Activated T-cell treated with anti-CD3 and anti-CD28 coated beads, Interleukin-2, amount 50 U/mL, for 4 hours (primary cell): ENCODE measurements at places on chromosomes 6 and 20. TPM values are rescaled to one million over a fixed set of nuclear protein-coding genes. Genes with fewer than 3 reads are reported as not detected.

- DNase-seq, result no peak
Measured at GRCh38 chr6:136677344-136677743, 114.9 kb downstream of the MAP3K5 start.

- no peak for DNase-seq
Measured at GRCh38 chr6:29750709-29751108, 27.5 kb downstream of the HLA-F start.

DNA sequence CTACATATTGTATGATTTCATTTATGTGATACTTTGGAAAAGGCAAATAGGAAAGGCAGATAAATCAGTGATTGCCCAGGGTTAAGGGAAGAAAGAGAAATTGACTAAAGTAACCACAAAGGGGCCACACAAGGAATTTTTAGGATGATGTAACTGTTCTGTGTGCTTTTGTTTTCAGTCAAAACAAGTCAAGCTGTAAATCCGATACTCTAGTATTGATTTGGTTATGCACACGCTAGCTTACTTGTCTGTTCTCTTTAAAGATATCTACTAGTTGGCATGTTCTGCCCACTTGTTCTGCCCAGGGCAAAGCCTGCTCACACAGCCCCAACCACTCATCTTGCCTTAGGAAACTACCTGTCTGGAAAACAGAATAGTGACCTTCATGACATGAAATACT, 6.4 kb downstream of the FBXL4 start:
- no peak for DNase-seq

- DNase-seq, result no peak
Measured at GRCh38 chr6:157708933-157709332, 114.1 kb upstream of the SNX9 start.

DNA sequence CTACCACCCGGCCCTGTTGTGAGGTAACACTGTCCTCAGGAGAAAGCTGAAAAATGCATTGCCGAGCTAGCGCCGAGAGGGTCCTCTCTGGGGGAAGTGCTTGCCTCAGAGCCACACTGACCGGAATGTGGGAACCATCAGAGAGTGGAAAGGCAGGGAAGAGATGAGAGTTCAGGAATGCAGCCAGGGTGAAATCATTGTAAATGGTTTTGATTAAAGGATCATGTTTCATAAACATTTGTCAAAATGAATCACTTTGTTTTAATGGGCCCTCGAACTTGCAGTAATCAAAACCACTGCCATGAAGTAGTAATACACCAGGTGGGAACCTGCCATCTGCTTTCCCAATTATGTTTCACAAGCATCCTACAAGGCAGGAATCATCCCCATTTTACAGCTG, 16.9 kb upstream of the IL17F start:
- DNase-seq, result no peak

DNA sequence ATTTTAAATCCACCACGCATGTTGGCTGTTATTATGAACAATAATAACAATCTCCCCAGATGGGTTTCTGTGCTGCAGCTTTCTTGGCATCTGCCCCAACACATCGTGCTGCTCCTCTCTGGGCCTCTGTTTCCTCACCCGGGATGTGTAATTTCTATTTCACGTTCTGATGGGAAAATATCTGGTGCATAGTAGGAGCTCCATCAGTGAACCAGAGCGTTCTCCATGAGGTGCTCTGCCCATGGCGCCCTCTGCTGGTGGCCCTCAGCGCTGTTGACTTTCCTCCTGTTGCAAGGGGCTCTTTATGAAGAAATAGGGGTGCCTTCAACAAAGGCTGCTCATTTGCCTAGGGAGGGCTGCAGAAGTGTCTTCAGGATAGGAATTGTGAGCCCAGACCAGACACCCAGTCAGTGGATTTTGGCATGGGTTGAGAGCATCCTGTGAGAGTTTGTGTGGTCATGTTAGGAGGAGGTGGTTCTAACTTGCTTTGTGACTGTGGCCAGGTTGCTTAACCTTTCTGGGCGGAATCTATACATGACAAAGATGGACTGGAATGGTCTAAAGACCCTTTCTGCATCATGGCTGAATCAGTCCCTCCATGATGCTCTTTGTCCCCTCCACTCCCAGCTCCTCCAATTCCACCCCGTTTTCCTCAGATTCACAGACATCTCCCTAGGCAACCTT, 8.1 kb downstream of the SCRT2 start:
- peak; percentile 57 for DNase-seq

GRCh38 chr20:22001886-22002285, 296.4 kb downstream of the PAX1 start:
- DNase-seq, result no peak

DNA sequence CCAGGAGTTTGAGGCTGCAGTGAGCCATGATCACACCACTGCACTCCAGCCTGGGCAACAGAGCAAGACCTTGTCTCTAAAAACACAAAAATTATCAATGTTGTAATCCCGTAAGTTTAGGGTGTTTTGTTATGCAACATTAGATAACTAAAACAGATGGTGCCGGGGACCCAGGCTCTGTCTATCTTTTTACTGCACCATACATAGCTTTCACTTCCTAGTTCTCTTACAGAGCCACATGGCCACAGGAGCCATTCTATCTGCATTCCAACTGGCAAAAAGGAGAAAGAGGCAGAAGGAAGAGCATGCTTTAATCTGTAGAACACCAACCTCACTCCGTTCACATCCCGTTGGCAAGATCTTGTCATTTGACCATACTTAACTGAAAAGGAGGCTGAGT, 5.4 kb upstream of the TCF15 start:
- DNase-seq, result no peak

GRCh38 chr20:58889334-58889760, 36.8 kb downstream of the GNAS start:
- DNase-seq, result no peak

DNA sequence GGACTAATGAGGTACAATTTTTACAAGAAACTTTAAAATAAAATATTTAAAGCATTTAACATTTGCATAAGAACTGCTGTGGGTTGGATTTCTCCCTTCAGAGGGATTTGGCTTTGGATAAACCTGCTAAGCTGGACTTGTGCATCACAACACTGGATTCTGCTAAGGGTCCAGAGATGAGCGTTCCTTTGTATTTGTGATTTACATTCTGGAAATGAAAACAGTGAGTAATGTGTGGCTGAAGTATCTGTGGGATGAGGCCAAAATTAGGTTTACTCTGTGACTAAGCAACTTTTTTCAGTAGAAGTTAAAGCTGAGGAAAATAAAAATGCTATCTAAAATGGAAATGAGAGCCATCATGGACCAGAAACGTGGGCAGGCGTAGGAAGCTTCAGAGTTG, 494.3 kb downstream of the EPM2A start:
- no peak for DNase-seq

- DNase-seq, result peak; percentile 96
Measured at GRCh38 chr6:43516697-43517504, at the start of the genes POLR1C and YIPF3. Gene POLR1C (plus strand): TSS chr6:43517089. CDS start chr6:43517110, 21 bp downstream. Gene YIPF3 (minus strand): TSS chr6:43516926. CDS start chr6:43516807, 119 bp downstream.

DNA sequence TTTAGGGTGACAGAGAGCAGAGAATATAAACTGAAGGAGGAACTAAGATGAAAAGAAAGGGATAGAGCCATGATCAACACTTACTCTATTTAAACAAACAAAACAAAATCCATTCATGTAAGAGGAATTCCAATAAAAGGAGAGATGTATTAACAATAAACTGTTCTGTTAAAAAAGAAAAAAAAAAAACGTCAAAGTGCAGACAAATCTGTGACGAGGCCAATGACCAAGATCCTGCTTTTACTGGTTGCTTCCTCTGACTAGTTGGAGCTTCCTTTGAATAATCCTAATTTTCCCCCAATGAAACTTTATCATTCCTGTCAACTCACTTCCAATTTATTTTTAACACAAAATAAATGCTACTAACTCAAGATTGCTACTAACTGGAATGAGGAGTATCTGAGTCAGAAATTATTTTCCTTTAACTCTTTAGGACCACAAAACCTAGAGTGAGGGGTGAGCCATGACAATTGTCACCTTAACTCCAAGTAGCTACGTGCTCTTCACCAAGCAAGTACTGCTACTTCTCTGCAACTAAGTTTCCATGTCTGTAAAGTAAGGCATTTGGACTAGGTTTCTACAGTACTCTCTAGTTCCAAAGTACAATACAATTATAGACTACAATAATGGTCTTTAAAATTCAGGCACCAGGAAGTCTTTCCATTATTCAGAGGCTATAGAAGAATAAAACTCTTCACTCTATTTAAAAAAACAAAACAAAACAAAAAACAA, 152.0 kb downstream of the PTPRK start:
- no peak for DNase-seq

DNA sequence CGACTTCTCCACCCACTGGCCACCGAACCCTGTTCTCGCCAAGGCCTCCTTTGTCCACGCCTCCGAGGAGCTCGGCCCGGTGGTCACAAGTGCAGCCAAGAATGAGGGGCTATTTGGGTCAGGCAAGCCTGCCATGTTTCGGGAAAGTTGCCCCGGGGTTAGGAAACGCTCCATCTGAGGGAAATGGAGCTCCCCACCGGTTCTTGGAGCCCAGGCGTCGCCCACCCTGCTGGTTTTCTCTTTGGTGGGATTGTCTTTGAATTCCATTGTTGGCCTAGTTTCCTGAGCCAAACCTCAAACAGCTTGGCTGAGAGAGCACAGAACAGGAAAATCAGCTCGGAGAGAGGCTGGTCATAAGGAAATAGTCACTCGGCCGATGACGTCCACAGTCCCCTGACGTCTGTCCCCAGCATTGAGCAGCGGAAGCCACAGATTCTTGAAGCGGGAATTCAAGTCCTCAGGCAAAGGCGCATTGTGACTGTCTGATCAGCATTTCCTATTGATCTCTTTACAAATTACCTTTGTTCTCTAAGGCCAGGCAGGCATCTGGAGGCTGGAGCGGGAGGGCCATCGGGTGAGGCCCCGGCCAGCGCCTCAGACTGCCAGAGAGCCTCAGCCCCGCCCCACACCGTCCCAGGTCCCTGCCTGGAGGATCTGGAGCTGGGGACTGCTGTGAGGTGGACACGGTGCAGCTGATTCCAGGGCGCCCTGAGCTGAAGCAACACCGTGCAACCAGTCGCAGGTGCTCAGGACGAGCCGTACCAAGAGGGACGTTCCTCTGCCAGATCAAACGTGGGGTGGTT, 138.6 kb downstream of the DLL1 start:
- DNase-seq, result no peak

DNA sequence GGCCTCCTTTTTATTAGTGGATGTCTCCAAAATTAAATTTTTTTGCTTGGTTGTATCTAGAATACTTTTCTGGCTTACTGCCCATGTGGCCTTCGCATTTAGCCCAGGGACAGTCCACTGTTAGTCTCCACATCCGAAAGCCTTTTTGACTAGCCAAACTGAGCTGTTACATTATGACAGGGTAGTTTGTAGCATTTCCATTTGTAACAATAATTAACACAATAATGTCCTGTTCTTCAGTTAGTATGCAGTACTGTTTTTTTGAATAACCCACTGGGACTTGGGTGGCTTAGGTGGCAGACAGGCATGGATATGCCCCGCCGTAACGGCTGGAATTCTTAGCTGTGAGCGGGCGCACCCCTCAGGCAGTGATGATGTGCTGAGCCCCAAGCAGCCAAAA, 12.7 kb upstream of the BTN3A2 start:
- no peak for DNase-seq

GRCh38 chr20:61322151-61322865, 70.2 kb downstream of the CDH4 start:
- no peak for DNase-seq

DNA sequence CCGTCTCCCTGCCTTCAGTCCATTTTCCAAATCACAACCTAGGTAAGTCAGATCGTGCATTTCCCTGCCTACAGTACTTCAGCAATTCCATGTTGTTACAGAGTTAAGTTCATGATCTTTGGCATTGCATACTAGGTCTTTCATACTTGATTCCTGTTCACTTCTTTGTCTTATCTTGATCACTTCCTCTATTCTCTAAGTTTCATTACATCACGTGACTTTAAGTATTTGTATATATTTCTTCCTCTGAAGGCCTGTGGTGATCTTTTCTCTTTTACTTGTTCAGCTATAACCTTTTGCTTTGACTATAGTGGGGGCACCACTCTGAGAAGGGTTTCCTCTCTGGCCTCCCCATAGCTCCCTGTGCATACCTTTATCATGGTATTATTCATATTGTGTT, 100.2 kb downstream of the TRMT11 start:
- DNase-seq, result no peak

DNA sequence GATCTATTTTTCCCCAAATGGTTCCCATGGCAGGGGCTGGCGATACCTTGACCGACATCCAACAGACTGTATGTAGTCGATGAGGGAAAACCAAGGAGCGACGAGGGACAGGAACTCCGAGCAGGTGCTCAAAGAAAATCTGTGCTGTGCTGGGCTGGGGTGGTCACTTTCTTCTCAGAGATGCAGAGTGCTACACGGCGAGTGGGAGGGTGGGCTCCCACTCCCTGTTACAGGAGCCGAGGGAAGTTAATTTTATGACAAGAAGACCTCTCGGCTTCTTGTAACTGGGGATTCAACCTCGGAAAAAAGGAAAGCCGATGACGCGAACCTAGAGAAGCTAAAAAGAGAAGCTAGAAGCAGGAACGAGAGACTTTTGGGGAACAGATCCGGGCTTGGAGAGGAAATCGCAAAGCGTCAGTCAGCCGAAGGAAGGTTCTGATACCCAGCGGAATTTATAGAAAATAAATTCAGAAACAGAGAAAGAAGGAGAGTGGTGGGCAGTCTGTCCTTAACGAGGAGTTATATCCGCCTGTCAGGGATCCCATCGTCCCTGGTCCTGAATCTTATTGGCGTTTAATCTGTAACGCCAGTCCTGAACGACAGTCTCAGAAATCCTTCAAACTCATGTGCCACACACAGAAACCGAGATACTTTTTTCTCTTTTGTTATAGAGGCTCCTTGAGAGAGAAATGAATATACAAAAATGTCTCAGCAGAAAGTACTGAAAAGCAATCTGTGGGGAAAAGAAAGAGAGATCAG, 84.6 kb upstream of the ZNF322 start:
- no peak for DNase-seq

- no peak for DNase-seq
Measured at GRCh38 chr6:136228814-136229213, 21.3 kb downstream of the MTFR2 start.

GRCh38 chr6:118945217-118945616, 10.3 kb upstream of the MCM9 start:
- no peak for DNase-seq

FARS2 gene
- 29.9 TPM for total RNA-seq

RIPPLY2 gene
- not detected for total RNA-seq

SEL1L2 gene
- not detected for total RNA-seq

PTCHD4 gene
- total RNA-seq, result not detected

ZNF184 gene
- 5.2 TPM for total RNA-seq

SH3BGRL2 gene
- total RNA-seq, result 0.51 TPM

RPS21 gene
- total RNA-seq, result 2,725 TPM

BACH2 gene
- 111 TPM for total RNA-seq

JPH2 gene
- not detected for total RNA-seq

PLCB1 gene
- total RNA-seq, result 2.8 TPM

MUC21 gene
- not detected for total RNA-seq

MOG gene
- total RNA-seq, result not detected

BPIFB1 gene
- not detected for total RNA-seq

CLDN20 gene
- total RNA-seq, result not detected

LAMA5 gene
- total RNA-seq, result 0.84 TPM

COL21A1 gene
- total RNA-seq, result not detected

SLC22A16 gene
- not detected for total RNA-seq

METTL24 gene
- not detected for total RNA-seq

RALGAPA2 gene
- total RNA-seq, result 5.9 TPM

ARHGAP18 gene
- 2.1 TPM for total RNA-seq
